ENCODE measurements at places on chromosomes 3 and 15.

DNA sequence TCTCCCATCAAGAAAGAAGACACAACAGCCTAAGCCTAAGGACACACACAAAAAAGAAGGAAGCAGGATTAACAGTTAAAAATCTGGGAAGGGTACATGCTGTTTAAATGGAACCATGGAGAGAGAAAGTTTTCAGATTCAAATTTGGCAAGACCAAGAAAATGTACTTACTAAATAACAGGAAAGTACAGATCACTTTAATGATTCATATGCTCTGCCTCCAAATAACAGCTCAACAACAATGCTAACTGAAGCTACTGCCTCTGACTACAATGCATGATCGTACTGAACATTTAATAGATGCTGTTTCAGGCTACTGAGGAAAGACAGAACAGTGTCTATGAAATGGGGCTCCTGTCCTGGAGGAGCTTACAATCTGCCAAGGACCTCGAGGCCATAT is 8.4 kb upstream of the NMB start:
- DNase-seq: no peak

DNA sequence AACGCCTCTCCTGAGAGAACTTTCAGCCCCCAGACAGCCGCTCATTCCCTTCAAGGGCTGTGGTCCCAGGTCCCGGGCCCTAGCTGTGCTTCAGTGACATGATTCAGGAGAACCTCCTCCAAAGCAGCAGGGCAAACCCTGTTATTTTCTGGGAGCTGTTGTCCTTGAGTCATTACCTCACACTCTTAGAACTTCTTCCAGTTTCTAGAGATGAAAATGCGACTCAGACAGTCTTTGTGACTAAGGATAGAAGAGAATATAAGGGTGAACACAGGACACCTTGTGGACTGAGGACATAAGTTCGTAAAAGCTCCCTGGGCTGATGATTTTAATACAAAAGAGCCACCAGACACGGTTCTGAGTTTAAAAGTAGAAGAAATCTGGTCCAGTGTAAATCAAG is 203.8 kb downstream of the RORA start:
- no peak for DNase-seq

DNA sequence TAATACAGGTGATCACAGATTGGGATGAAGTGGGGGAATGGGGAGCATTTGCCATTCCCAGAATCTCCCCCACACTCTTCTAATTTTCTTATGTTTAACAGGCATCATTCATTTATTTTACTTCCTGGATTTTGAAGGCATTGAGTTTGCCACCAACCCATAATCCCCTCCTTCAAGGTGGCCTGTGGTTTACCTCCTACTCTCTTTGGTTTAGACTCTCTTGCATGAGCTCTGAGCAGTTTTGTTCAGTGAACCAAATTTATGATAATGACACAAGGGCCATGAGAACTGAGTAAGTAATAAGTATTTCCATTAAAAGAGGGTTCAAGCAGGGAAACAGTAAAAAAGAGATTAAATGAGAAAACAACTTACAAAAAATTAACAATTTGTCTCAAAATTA is 703.1 kb upstream of the CFAP20DC start:
- no peak for DNase-seq

DNA sequence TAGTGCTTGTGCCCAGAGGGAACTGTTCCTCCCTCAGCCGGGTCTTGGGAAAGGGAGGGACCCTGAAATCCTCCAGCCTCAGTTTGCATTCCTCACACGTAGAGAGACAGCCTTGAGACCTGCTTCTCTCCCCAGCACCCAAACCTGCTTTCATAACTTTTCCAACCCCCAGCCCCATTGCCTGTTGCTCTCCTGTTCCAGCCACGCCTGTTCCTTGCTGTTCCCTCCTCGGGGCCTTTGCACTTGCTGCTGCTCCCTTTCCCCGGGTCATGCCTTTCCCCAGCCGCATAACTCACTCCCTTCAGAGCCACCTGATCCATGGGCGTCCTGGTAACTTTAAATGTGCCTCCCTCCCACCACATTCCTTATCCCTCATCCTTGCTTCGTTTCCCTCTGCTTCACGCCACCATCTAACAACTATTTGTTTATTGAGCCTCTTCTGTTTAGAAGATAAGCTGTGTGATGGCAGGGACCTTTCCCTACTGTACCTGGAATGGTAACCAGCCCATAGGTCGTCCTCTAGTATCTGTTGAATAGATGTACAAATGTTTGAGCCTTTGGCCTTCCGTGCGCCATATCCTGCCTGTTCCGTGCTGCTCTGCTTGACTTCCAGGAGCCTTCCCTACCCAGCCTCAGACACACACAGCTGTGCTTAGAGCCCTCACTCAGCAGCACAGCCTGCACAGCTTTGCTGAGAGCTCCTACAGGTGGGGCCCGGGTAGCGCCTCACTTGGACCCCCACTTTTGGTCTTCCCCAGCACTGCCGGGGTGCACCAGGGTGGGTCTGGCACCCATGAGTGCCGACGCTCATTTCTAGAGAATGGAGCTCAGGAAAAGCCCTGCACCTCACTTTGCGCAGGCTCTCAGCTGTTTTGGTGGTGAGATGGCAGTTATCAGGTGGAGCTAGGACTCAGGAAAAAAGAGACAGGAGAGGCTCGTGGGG is 60.2 kb downstream of the SCN5A start:
- peak; percentile 35 for DNase-seq

DNA sequence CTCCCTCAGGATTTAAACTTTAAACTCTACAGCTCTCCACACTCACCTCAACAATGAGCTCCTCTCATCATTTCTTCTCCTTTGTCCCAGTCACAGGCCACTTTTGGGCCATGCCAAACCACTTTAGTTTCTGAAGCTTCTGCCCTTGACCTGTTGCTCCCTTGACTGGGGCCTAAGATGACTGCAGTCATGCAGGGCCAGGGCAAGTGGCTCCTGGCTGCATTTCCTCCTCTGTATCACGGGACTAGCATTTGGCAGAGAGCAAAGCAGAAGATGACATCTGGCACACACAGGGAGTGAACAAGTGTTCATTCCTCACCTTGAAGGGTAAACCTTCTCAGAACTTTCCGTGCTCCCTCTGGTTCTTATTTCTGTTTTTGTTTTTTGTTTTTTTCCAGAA is 136.9 kb downstream of the PDE8A start:
- no peak for DNase-seq

GRCh38 chr3:197749315-197749600 is 425 bp upstream of the FYTTD1 start:
- no peak for DNase-seq

DNA sequence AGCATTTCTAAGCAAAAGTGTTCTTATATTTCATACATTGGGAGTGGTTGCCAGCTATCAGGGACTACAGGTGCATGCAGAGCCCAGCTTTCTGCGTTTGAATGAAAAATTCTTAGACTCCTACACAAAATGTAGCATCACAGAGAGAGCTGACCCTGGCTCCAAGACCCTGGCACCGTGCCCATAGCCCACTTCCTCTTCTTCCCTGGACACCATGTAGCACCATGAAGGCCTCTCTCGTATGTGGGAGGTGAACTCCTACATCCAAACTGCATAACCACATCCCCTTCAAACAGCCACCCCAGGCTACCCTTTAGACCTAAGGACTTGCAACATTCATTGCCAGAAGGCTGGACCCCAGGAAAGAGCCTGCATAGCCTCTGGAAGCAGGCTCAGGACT is 35.8 kb upstream of the ATOSA start:
- no peak for DNase-seq

- DNase-seq: no peak
These were observed 57.8 kb downstream of the HERC2 start for GRCh38 chr15:28264166-28264565.

DNA sequence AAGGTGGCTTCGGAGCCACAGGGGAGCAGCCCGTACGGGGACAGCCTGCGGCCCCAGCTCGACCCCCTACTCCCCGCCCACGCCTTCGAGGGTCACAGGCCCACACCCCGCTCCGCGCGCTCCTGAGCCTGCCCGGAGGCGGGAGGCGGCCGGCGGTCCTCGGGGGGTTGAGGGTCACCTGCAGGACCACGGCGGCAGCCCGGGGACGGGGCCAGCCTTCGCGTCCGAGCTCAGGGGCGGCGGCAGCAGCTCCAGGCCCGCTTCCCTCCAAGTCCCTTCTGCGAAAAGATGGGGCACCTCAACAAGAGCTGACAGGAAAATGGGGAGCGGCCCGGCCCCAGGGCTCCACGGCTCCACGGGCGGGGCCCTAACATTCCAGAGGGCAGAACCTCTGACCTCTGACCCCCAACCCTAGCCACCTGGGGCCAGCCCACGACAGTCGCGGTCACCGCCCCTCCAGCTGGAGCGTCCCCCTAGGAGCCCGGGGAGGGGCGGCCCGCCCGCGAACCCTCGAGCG is 428 bp downstream of the LYSMD4 start:
- DNase-seq: peak; percentile 63

DNA sequence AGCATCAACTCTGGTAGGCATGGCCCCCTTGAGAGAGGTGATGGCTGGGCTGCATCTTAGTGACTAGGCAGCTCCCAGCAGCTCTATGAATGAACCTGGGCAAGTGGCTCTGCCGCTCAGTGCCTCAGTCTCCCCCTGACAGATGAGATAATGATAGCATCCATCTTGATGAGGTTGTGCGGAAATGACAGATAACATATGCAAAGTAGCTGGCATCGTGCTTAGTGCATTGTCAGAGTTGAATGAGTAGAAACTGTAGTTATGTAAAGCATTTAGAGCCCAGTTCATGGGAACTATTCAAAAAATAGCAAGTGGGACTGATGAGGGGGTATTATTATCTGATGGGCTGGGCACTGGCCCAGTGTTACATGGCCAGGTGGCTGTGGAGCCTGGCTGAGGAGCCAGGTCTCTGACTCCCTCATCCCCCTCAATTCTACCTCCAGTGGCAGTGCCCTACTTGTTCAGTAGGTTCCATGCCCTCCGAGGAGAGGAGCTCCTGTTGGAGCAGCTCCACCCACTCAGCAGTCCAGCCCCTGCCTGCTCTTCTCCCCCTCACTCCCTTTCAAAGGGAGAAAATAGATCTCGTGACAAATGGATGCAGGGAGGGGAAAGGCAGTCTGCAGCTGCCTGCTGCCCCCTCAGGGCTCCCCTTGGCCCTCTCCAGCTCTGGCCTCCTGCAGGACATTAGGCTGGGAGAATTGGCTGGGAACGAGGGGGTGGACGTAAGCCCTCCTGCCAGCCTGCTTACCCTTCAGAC is 6.6 kb downstream of the PRKCD start:
- DNase-seq: no peak

GRCh38 chr3:111858642-111859041 is 423 bp upstream of the PHLDB2 start:
- DNase-seq: no peak

GRCh38 chr15:70151462-70151861 is 53.7 kb upstream of the TLE3 start:
- DNase-seq: no peak

DNA sequence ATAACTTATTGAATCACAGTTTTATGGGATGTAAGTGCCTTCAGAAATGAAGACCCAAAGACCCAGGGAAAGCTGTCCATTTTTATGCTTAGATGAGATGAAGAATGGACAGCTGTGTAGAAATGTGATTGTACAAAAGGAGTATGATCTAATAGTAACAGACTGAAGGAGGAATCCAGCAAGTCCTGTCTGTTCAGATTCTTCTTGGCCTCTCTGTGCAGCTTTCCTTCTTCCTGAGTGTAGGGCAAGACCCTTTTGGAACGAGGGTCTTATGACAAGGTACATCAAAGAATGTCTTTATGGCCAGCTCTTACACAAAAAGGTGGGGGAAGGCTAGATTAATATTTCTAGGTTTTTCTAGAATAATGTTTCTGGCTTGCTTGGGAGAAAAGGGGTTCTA is 1.4 kb upstream of the KIF23 start:
- no peak for DNase-seq

DNA sequence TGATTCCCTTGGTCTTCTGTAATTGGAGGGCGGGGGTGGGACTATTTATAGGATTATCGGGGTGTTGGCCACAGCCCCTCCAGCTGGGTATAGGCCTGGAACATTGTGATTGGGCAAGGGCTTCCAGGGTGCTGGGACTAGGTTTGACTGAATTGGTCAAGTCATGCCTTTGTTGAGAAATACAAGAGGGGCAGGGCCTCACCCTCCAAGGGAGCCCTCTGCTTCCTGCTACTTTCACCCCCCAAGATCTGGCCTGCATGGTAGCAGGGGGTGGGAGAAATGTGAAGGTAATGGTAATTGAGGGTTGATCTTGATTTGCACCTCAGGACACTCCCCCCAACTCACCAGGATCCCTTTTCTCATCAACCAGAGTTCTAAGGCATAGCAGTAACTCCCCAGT is 25.2 kb downstream of the TRIM71 start:
- DNase-seq: no peak

- DNase-seq: no peak
These were observed 51.6 kb upstream of the BLM start for GRCh38 chr15:90665288-90666134.

DNA sequence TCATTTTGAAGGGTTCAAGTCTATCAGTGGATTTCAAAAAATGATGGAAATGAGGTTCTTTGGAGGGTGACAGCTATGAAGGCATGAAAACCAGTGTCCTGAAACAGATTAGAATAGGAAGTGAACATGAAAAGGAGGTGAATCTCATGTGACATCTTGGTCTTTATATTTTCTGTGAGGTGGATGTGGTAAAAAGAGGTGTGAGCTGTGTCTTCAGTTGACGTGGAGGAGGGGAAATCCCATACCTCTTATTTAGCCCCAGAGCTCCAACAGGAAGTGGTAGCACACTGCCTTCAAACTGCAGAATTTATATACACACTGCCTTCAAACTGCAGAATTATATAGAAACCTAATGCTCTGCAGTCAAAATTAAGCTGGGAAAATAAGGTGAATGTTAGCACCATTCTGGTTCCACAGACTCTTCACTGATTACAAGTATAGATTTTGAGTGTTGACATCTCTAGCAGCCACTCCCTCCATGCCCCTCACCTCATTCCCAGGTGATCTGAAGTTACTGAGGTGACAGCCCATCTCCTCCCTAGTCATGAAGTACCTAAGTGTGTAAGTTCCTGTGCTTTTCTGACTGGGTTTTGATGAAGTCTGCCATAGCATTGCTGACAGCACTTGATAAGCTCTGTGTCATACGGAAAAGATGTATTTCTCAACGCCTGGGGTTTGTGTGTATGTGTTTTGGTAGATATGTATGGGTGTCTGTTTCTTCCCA is 2.7 kb downstream of the RAB8B start:
- no peak for DNase-seq

- DNase-seq: no peak
These were observed 2.8 kb upstream of the PKM start for GRCh38 chr15:72233769-72234168.

DNA sequence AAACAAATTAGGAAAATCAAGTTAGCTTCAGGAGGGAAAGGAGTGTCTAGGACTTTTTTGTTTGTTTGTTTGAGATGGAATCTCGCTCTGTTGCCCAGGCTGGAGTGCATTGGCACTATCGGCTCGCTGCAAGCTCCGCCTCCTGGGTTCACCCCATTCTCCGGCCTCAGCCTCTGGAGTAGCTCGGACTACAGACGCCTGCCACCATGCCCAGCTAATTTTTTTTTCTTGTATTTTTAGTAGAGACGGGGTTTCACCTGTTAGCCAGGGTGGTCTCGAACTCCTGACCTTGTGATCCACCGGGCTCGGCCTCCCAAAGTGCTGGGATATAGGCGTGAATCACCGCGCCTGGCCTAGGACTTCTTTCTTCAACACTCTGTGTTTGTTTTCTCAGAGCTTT is 171.1 kb downstream of the NLGN1 start:
- no peak for DNase-seq

- no peak for DNase-seq
These were observed 181.7 kb upstream of the CADPS start for GRCh38 chr3:63056932-63057331.
